ENCODE measurements at places on chromosomes 12 and 14.

GRCh38 chr14:91877376-91877915 lies 10.1 kb upstream of the TC2N start:
- no peak for DNase-seq

- DNase-seq: no peak
Observed at GRCh38 chr12:44193281-44193680, 357.4 kb downstream of the TMEM117 start.

- DNase-seq: no peak
Observed at GRCh38 chr12:40672741-40673271, 19.4 kb upstream of the CNTN1 start.

GRCh38 chr12:98422812-98423211 lies 92.6 kb upstream of the TMPO start:
- DNase-seq: no peak

DNA sequence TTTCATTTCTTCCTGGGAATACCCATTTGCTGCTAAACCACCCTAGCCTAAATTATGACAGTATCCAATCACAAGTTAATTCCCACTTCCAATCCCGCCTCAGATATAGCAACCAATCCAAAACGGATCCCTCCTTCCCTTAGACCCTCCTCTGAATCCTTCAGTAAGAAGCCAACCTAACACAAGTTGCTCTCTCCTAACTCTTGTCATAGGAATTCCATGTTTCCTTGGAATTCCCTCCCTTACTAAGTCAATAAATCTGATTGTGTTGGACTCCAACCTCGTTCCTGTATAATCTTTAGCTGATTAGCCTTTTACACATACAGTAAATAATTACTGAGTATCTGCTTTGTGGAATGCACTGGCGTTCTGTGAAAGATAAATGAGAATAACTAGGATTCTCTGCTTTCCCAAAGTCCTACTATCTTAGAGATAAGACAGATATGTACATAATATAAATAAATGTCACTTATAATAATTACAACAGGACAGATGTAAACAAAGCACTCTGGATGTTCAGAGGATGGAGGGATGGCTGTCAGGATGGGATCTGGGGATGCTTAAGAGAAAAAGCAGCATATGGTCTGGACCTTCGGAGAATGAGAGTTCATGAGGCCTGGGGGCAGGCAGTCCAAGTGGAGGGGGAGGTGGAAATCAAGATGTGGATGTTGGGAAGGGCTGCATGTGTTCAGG lies 185.8 kb upstream of the SOX5 start:
- no peak for DNase-seq

GRCh38 chr14:69682621-69683263 lies 71.3 kb downstream of the SUSD6 start:
- DNase-seq: no peak

GRCh38 chr14:104105822-104106470 lies 20.4 kb downstream of the ASPG start:
- no peak for DNase-seq

- no peak for DNase-seq
Observed at GRCh38 chr14:73741876-73742519, 27.8 kb upstream of the PNMA1 start.

All from stimulated activated naive B cell treated with anti-CD40 and anti-IgM and Interleukin-4, amounts not matched to agents 10 μg/mL and 1 μg/mL and 100 μg/mL, for 72 hours (primary cell).